Peyer's patch (tissue), 4 donors: ENCODE measurements at places on chromosomes 4 and X. TPM values are rescaled to one million over a fixed set of nuclear protein-coding genes. Genes with fewer than 3 reads are reported as not detected.

Gene TMPRSS11F
- total RNA-seq = not detected

Gene PAGE2
- not detected for total RNA-seq

Gene RPL34
- 288 TPM for total RNA-seq

Gene CT45A10
- total RNA-seq = not detected

Gene TMEM131L
- 54.5 TPM for total RNA-seq

Gene CFP
- 7.4 TPM for total RNA-seq

Gene CACNA1F
- 1.9 TPM for total RNA-seq

Gene DRP2
- not detected for total RNA-seq

Gene KLHL2
- 11.9 TPM for total RNA-seq

Gene RPS6KA6
- 5.1 TPM for total RNA-seq

Gene STX18
- total RNA-seq = 33.0 TPM

Gene NXF2
- not detected for total RNA-seq

Gene GPM6B
- total RNA-seq = not detected

Gene CLDN22
- not detected for total RNA-seq

Gene CSAG2
- not detected for total RNA-seq

Gene DCAF4L1
- total RNA-seq = not detected

Gene GAB3
- total RNA-seq = 3.5 TPM

Gene FAM184B
- not detected for total RNA-seq

Gene SERPINA7
- total RNA-seq = not detected

Gene TBX22
- total RNA-seq = not detected

Gene CAPN6
- 0.35 TPM for total RNA-seq

Gene CCDC160
- not detected for total RNA-seq

Gene SUPT20HL1
- total RNA-seq = 0.54 TPM

Gene TKTL1
- total RNA-seq = not detected

Gene MAGEC3
- total RNA-seq = not detected

Gene EPGN
- total RNA-seq = not detected

Gene SRPK3
- not detected for total RNA-seq

Gene MORF4L2
- total RNA-seq = 113 TPM

Gene CCSER1
- total RNA-seq = 60.2 TPM

Gene ALAS2
- not detected for total RNA-seq
